Activated CD4-positive, alpha-beta T cell treated with anti-CD3 and anti-CD28 coated beads, Interleukin-2, Interleukin-6, amounts not matched to agents 100 ng/mL and 50 ng/mL, durations not matched to agents 16 hours and 8 hours (primary cell): ENCODE measurements at places on chromosomes 3 and 15.

GRCh38 chr15:64455961-64456371, 4.4 kb upstream of the ZNF609 start:
- no peak for DNase-seq

DNA sequence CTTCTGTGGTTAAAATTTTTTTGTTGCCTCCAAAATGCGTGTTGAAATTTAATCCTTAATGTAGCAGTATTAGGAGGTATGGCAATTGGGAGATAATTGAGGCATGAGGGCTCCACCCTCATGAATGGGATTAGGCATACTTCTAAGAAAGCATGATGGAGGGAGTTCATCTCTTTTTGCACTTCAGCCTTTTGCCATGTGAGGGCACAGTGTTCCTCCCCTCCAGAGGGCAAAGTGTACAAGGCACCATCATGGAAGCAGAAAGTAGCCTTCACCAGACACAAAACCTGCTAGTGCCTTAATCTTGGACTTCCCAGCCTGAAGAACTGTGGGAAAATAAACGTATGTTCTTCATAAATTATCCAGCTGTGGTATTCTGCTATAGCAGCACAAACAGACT, 429.5 kb downstream of the ZIC1 start:
- DNase-seq: no peak

GRCh38 chr3:12440927-12441714, 43.2 kb upstream of the TSEN2 start:
- no peak for DNase-seq

DNA sequence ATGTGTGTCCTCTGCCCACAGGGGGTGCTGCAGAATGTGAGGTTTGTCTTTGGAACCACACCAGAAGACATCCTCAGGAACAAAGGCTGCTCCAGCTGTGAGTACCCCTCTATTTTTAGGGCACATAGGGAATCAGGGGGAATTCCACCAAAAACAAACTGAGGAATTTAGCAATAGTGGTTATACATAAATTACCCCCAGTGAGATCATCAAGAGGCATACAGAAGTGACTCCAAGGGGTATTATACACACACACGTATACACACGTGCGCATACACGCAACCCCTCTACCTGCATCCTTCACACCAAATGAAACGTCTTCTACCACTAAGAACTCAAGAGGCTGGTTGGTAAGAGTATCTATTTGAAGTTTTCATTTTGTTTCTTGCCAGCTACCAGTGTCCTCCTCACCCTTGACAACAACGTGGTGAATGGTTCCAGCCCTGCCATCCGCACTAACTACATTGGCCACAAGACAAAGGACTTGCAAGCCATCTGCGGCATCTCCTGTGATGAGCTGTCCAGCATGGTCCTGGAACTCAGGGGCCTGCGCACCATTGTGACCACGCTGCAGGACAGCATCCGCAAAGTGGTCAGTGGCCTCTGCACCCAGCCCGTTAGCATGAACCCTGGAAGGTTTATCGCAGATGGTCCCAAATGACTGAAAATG, 2.9 kb downstream of the THBS1 start:
- DNase-seq: peak; percentile 42

GRCh38 chr3:185332026-185332735, 30.8 kb upstream of the MAP3K13 start:
- peak; percentile 55 for DNase-seq

DNA sequence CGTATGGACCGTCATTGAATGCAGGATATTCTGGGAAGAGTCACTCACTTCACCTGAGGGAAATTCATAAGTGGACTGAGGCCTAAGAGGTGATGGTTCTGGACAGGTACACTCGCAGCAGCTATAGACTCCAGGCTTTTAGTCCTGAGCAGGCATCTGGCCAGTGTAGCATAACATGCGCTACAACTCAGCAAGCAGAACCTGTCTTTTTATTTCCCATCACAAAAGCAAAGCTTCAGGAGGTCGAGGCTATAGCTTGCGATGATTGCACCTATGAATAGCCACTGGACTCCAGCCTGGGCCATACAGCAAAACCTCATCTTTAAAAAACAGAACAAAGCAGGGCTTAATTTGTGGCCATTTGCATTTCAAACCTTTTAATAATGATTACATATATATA, 185.8 kb downstream of the KCNH8 start:
- DNase-seq: no peak

DNA sequence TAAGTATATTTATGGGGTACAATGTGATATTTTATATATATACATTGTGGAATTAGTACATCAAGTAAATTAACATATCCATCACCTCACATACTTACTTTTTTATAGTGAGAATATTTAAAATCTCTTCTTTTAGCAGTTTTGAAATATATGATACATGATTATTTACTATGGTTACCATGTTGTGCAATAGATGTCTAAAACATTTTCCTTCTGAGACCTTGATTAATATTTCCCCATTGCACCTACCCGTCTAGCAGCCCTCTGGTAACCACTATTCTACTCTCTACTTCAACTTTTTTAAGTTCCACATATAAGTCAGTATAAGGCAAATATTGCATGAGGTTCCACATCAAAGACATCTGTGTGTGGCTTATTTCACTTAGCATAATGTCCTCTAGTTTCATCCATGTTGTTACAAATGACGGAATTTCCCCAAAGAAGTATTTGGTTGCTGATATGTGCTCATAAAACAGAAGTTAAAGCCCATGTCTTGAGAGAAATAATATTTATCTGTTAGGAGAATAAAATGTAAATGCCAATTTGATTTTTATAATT, 29.6 kb upstream of the NFKBIZ start:
- DNase-seq: no peak

GRCh38 chr15:77002954-77003912, 8.3 kb downstream of the PSTPIP1 start:
- DNase-seq: peak; percentile 89

GRCh38 chr15:70258369-70259027, 160.8 kb upstream of the TLE3 start:
- peak; percentile 72 for DNase-seq
